ENCODE measurements at places on chromosomes 2 and 18.
A peak's percentile ranks its signal among the peaks of the same experiment; 100 is the strongest.

DNA sequence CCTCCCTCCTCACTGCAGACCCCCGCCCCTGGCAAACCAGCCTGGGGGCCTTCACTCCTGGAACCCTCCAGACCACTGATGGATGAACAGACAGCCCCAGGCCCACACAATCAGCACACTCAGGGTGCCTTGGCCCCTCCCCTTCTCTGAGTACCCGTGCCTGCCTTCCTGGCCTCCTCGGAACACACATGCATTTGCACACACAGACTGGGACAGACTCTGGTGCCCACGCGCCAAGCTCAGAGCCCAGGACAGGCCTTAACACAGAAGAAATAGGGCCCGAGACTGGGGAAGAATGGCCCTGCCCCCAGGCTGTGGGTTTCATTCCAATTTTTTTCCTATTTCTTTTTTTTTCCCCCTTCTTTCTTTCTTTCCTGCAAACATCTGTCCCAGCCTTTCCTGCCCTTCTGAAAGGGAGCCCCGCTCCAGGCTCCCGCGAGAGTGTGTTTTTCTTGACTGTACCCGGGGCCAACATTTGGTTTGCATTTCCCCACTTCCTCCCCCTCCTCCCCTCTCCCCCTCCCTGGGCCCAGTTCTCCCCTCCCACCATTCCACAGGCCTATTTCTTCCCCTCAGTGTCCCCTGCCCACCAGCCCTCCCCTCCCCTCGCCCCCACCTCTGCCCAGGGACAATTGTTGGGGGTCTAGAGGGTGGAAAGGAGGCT, 618 bp upstream of the TNS1 start:
- DNase-seq, result peak; percentile 46

DNA sequence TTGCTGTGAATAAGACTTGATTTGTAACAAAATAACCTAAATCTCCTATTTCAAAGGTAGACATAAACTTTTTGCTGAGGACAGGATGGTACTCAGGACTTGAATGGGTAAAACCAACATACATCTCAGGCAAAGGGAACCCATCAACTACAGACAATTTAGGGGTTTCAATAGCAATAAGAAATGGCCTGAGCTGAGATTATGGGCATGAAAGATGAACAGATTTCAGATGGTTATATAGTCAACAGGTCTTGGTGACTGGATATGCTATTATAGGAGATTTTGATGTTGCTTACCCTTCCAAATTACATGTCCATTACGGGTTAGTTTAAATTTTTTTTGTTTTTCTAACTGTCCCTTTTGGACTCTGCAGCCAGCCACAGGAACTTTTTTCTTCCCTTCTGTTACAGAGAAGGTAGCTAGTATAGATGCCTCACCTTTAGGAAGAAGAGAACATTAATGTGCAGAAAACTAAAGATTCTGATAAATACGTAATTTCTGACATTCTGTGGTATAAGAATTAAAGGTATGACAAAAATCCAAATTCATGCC, 4.6 kb downstream of the RPS27A start:
- no peak for DNase-seq

- DNase-seq, result no peak
Measured at GRCh38 chr2:79191816-79192215, 32.3 kb upstream of the REG3A start.

- DNase-seq, result no peak
Measured at GRCh38 chr2:181188605-181189004, 208.2 kb downstream of the UBE2E3 start.

GRCh38 chr18:78101091-78101490, 851.4 kb downstream of the GALR1 start:
- no peak for DNase-seq

GRCh38 chr2:108229875-108230274, 9.9 kb upstream of the SULT1C3 start:
- DNase-seq, result no peak

DNA sequence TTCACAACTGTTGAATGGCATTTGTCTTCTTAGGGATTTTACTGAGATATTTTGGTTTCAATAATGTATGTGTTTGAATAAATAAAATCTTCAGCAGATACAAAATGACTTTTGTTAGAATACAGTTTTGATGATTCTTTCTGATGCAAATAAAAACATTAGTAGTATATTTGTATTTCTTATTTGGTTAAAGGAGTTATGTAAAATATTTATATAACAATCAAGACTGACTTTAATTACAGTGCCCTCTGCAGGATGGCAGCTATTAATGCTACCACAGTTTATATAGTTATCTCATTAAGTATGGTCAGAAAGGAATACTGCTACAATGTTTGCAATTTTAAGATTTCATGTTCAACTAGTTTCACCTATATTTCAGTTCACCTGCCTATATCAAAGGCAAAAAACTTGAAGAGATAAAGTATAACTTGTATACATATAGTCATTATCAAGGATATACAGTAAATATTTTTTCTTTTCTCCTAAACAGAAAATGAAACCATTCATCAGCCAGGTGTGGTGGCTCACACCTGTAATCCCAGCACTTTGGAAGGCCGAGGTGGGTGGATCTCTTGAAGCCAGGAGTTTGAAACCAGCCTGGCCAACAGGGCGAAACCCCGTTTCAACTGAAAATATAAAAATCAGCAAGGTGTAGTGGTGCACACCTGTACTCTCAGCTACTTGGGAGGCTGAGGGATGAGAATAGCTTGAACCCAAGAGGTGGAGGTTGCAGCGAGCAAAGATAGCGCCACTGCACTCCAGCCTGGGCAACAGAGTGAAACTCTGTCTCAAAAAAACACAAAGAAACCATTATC, 19.8 kb downstream of the ARL5A start:
- DNase-seq, result no peak

GRCh38 chr2:128820452-128820851, 501.8 kb upstream of the HS6ST1 start:
- DNase-seq, result no peak

GRCh38 chr2:237231593-237231992, 145.9 kb downstream of the COPS8 start:
- no peak for DNase-seq

- DNase-seq, result no peak
Measured at GRCh38 chr18:36139245-36139644, 9.5 kb downstream of the ELP2 start.
